ENCODE measurements at places on chromosomes 12 and 14. TPM values are rescaled to one million over a fixed set of nuclear protein-coding genes. Genes with fewer than 3 reads are reported as not detected.

DNA sequence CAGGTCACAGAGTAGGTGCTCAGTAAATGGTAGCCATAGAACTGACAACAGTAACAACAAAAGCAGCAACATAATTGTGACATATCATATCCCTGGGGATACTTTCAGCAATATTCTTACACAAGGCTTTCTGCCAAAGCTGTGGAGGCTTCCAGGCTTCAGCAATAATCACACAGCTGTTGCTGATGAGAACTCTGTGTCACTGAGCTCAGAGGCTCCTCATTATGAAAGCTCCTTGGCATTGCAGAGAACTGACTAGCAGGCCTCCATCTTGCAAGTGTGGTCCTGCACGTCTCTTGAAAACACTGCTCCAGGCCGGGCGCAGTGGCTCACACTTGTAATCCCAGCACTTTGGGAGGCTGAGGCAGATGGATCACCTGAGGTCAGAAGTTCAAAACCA lies 97.3 kb upstream of the BTG1 start:
- no peak for DNase-seq

DNA sequence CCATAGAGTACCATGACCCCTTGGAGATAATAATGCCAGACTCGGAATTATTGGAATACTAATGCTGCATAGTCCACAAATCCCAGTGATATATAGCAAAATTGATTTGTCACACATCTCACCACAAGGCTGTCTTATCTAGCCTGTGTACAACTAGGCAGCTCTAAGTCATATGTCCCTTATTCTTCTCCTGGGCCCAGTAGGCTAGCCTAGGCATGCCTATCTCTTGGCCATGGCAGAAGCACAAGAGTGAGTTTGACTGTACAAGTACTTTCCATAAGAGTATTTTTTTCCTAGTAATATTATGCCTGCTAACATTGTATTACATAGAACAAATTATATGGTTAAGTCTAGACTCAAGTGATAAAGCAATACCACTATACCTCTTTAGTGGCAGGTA lies 1122.1 kb upstream of the SEL1L start:
- no peak for DNase-seq

DNA sequence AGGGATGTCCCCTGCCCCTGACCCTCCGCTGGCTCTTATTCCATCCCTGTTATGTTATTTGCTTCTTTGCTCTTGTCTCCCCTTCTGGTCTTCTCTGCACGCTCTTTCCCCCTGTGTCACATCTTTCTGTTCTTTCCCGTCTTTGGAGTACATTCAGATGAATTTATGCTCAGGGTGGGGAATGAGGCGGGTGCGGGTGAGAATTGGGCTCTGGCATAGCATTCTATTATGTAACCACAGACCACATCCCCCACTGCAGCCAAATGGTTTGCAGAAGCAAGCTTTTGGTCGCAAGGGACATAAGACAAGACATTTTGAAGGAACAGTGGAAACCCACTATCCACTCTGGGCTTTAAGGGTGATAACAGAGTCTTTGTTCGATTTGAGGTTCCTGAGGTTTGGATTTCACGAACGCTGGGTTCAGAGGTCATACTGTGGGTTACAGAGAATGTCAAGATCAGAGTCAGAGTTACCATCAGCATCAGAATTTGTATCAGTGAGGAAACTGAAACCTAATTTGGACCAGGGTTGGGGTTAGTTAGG lies 3.8 kb downstream of the ENDOU start:
- no peak for DNase-seq

TDRD9 gene
- total RNA-seq: 0.85 TPM

STYK1 gene
- total RNA-seq: not detected

DNA sequence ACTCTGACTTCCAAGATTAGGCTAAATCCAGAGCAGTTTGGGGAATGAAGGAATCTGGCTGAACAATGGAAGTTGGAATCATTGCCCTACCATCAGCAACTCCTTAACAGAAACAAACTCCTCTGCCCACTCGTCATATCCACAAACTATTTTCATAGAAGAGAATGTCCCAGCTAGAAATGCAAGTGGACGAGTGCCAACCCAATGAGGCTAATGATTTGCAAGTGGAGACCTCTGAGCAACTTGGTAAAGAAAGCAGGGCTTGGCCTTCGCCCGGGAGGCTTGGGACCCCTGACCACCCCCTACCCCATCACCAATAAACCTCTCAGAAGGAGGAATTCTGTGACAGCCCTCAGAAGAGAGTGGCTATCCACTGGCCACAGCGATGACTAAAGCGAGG lies 40.0 kb upstream of the DDX11 start:
- DNase-seq: no peak

DNA sequence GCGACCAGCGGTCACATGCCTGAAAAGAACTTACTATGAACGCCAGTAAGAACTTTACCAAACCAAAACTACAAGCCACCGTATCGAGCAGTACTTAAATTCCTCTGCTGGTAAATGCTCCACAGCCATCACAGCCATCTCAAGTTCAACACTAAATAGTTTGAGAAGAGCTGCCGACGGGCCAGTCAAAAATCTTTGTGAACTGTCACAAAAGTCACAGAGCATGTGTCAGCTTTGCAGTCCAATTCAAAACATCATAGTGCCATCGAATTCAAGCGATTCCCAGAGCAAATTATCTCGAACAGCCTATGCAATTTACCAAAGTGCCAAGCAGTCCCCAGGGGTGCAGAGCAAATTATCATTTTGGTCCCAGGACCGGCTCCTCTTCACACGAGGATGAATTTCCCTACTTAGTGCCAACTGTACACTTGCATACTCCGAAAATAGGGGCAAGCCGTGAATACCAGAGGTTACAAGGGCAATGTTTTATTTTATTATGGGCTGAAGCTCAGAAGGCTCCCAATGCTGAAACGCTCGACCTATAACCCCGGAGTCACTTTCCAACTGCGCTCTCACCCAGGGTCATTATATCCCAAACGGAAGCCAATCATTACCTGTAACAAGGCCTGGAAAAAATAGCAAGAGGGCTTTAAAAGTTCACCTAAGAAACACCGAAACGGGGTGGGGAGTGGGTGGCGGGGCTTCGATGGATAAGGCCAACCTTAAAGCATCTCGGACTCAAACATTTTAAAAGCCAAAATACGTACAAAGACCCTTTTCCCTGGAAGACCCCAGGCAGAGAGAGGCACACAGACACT lies 1.1 kb downstream of the LRP6 start:
- no peak for DNase-seq

GRCh38 chr12:109517619-109518018 lies 40.2 kb downstream of the UBE3B start:
- DNase-seq: no peak

- no peak for DNase-seq
These were observed 118.6 kb upstream of the SSTR1 start for GRCh38 chr14:38089123-38089522.

P2RX7 gene
- 12.2 TPM for total RNA-seq

STAC3 gene
- total RNA-seq: 2.0 TPM

DNA sequence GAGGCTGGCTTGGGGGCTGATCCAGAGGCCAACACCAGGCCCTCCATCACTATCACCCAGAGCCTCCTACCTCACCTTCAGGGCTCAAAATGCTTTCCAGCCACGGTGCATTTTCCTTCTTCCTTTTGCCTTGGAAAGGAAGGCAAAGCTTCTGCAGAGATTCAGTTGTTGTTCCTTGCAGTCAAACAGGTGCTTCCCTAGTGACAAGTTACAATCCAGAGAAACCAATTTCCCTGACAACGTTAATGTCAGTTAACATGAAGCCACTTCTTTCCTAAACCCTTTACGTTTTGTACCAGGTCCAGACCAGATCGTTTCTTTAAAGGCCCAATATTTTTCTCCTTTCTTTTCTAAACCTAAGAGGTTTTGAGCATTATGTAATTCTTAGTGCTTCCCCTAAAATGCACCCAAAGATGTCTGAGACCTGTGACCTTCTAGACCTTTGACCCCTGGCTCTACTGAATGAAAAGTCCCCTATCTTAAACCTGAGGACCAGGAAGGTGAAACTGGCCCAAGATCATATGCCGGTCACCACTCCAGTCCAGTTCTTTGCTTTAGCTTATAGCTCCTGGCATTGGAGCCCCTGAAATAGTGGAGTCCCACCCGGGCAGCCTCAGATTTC lies 211.5 kb downstream of the SLC41A2 start:
- no peak for DNase-seq
